ENCODE measurements at places on chromosomes 7 and 10.

DNA sequence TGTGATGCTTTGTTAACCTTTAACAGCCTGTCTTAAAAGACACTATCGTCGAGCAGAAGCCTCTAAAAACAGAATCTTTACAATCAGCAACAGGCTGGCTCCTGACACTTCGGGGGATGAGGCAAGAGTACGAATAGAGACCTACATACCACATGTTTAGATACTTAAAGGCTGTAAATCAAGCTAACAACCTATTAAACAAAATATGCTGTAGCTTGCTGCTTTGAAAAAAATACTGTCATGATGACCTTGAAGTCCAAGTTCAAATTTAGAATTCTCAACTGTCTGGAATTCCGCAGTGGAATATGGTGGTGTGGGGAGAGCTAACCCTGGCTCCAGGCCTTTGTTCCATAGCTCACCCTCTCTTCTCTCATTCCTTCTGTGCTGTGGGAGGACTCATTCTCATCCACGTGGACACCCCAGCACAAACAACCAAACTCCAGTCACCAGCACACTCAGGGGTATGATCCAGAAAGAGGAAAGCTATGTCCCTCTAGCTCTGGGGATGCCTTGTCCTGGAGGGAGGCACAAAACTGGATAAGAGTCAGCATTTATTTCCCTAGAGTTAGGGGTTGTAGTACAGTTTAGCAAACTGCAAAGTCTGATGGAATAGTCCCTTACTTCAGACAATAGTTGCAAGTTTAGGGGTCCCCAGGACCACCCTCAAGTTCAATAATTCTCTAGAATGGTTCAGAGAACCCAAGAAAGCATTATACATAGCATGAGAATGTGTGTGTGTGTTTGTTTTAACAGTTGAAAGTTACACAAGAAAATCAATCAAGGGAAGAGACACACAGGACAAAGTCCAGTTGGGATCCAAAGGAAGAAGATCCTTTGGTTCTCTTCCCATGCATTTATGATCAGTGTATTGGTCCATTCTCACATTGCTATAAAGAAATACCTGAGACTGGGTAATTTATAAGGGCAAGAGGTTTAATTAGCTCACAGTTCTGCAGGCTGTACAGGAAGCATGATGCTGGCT, 196.1 kb upstream of the SVIL start:
- no peak for DNase-seq

DNA sequence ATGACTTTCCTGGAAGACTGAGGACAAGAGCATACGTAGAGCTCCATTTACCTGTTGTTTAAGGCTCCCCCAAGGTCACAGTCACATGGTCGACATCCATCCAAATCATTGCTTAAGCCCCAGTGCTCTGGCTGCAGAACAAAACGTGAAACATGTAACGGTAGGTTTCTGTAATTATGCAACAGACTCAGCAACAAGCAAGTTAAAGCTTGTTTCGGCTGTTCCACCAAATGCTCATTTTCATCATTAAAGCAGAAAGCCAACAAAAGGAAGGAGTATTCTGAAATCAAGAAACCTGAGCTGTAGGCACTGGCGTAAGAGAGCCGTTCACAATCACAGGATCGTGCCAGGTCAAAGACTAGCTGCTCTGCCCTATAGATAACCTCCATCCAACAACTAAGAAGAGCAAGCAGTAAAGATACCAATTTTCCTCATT, 30.0 kb downstream of the LAMB1 start:
- DNase-seq: no peak

- peak; percentile 48 for DNase-seq
These were observed 23.5 kb downstream of the ABLIM1 start for GRCh38 chr10:114634609-114634979.

GRCh38 chr10:75042292-75042974, 69.0 kb upstream of the SAMD8 start:
- no peak for DNase-seq

GRCh38 chr7:108561047-108561619, 8.4 kb downstream of the THAP5 start:
- no peak for DNase-seq

DNA sequence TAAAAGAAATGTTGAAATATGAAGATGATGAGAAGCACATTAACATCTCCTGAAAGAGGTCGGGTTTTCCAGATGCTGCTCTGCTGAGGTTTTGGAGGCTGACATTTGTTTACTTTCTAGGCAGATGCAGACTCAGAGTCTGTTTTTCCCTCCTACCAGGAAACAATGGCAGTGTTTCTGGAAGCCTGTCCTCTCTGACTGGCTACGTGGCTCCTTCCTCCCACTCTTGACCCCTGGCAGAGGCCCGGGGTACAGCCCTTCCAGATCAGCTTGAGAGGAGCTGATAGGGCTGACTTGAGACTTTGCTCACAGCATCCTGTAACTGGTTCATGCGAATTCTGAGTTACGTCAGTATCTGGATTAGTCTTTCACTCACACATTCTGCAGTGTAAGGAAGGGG, 41.1 kb upstream of the IL15RA start:
- DNase-seq: no peak

- no peak for DNase-seq
These were observed 75.9 kb downstream of the GLI3 start for GRCh38 chr7:42161110-42161509.

DNA sequence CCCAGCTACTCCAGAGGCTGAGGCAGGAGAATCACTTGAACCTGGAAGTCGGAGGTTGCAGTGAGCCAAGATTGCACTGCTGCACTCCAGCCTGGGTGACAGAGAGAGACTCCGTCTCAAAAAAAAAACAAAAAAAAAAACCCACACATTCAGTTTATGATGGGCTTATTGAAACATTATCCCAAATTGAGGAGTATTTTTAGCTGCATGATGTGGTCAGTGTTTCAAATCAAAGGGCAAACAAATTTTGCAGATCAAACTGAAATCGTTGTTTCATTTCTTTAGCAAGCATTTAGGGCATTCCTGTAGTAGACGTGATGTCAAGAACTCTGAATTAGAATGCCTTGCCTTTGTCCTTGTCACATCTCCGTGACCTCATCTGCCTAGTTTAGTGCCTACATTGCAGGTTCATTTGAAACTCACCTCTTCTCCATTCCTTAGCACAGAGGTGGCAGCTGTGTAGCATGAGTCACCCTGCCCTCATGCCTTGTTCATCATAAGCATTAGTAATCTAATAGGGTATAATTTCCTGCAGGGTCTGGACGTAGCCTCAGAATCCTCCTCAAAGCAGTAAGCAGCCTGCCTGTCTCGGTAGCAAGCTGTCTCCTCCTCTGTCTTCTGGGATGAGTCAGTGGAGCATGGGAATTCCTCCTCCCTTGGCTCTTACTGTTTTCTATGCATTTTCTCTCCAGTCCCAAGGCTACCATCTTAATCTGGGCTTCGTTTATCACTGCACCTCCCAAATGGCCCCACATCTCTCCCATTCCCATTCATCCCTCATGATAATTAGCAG, 73.8 kb downstream of the CUL1 start:
- DNase-seq: no peak

DNA sequence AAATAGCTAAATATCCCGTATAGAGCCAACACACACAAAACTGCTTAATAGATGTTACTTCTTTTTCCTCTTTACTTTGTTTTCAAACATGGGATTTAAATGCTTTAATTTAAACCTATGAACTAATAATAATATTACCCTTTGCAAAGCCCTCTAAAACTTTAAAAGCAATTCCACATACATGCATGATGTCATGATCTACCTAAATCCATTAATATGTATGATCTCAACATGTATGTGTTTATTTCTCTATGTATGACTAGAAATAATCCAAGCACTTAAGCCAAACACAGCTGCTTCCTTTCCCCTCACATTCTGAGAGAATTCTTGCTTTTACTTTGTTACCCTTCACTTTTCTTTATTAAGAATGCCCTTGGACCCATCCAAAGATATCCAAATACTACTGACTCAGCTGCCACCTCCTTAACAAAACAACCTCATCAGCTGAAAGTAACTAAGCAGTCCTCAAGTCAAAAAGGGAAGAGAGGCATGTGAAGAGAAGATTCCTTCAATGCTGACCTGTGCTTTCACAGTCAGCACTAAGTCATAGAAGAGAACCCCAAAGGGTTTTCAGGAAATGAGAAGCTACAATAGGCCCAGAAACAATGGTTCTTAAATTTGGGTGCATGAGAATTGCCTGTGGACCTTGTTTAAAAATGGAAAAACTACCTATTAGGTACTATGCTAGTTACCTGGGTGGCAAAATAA, 266.4 kb upstream of the LRGUK start:
- no peak for DNase-seq

GRCh38 chr7:122442929-122443328, 138.4 kb upstream of the FEZF1 start:
- no peak for DNase-seq

GRCh38 chr7:98315318-98315993, 34.0 kb downstream of the BRI3 start:
- DNase-seq: no peak

GRCh38 chr7:86926732-86927131, 132.7 kb downstream of the ELAPOR2 start:
- peak; percentile 20 for DNase-seq

GRCh38 chr10:112139176-112139575, 44.4 kb downstream of the GPAM start:
- DNase-seq: no peak

- DNase-seq: no peak
These were observed 868 bp upstream of the PDCD4 start for GRCh38 chr10:110870823-110871297.

DNA sequence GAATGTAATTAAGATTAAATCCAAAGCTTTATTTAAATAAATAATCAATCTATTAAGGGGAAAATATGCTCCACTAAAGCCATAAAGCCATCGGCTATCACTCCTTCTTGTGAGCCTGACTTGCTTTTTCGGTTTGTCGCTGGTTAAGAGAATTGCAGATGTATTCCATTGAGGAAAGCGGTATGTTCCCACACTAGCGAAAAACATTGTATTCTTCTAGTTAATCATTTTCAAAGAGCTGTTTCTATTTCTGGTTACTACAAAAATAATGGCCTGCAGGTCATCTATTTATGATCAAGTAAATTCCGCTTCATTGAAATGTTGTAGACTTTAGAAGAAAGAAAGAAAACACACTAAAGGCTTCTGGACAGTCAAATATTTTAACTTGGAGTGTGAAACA, 173.4 kb downstream of the CACNB2 start:
- DNase-seq: no peak

DNA sequence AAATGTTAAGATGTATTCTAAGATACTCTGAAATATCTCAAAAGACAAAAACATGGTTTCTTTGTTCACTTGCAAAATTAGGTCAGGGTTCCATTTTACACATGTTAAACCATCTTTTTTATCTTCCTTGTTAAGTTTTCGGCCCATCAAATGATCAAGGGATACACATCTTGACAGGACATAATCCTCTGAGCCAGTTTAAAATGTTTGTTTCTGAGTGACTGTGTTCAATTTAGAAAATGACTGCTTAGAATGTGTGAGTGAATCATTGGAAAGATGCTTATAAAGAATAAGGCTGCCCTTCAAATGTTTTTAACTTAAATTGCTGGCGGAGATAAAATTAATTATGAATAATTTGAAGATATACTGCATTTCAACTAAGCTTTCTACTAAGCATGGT, 95.9 kb upstream of the SLC26A5 start:
- no peak for DNase-seq

DNA sequence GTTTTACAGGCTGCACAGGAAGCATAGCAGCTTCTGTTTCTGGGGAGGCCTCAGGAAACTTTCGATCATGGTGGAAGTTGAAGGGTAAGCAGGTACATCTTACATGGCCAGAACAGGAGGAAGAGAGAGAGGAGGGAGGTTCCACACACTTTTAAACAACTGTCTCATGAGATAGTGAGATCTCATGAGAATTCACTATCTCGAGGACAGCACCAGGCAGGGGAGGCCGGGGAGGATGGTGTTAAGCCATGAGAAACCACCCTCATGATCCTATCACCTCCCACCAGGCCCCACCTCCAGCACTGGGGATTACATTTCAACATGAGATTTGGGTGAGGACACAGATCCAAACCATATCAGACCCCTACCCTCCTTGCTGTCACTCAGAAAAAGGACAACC, 23.7 kb downstream of the ZNF503 start:
- DNase-seq: no peak

- DNase-seq: no peak
These were observed 89.8 kb downstream of the CREM start for GRCh38 chr10:35216303-35216905.

GRCh38 chr10:3363311-3364045, 190.9 kb upstream of the PITRM1 start:
- DNase-seq: no peak

GRCh38 chr10:52486840-52487611, 172.9 kb downstream of the DKK1 start:
- DNase-seq: no peak

DNA sequence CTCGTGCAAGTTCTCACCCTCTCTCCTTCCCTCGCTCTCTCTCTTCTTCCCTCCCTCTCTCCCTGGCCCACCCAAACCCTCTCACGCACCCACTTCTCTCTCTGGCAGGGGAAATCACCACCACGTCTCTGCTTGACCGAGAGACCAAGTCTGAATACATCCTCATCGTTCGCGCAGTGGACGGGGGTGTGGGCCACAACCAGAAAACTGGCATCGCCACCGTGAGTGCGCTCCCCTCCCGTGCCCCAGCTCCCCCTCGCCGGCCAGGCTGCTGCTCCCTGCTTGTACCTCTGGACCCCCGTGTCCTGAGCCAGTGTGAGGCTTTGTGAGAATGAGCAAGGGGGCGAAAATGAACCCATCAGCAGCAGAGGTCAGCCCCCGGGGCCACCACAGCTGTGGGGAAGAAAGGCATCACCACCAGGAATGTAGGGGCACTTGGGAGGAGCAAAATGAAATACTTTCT, 25.5 kb downstream of the C10orf105 start:
- no peak for DNase-seq
